ENCODE measurements at places on chromosomes 7 and 10. TPM values are rescaled to one million over a fixed set of nuclear protein-coding genes. Genes with fewer than 3 reads are reported as not detected.

Gene ASAH2
- 22.8 TPM for total RNA-seq

Gene SGCE
- 66.5 TPM for total RNA-seq

Gene CHAT
- not detected for total RNA-seq

Gene YAE1
- total RNA-seq, result 9.6 TPM

Gene AGMO
- total RNA-seq, result not detected

Gene NUTM2E
- total RNA-seq, result not detected

Gene OTUD1
- total RNA-seq, result 14.6 TPM

Gene NODAL
- not detected for total RNA-seq
